ENCODE measurements at places on chromosomes 7 and 10.

DNA sequence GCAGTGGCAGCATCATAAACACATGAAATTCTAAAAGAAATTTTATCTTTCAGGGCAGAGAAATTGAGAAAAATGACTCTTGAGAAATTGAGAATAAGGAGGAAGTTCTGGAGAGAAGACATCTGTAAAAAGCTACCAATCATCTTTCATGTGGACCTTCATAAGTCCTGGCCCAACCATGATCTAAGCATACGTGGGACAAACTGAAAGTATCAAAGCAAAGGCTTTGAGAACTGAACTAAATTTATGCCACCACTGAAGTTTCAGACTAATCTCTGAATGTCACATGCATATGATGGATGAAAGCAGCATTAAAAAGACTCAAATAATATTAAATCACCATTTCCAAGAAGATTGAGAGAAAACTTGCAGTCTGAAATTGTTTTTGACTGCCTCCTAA is 1502.8 kb upstream of the LRRTM3 start:
- DNase-seq, result no peak

GRCh38 chr7:47600199-47601118 is 18.5 kb upstream of the TNS3 start:
- DNase-seq, result no peak

- no peak for DNase-seq
These were observed 2.7 kb downstream of the PROSER2 start for GRCh38 chr10:11825796-11826414.

- DNase-seq, result no peak
These were observed 35.2 kb upstream of the HECW1 start for GRCh38 chr7:43077285-43077684.

- no peak for DNase-seq
These were observed 63.5 kb downstream of the SAMD9 start for GRCh38 chr7:93053949-93054943.

DNA sequence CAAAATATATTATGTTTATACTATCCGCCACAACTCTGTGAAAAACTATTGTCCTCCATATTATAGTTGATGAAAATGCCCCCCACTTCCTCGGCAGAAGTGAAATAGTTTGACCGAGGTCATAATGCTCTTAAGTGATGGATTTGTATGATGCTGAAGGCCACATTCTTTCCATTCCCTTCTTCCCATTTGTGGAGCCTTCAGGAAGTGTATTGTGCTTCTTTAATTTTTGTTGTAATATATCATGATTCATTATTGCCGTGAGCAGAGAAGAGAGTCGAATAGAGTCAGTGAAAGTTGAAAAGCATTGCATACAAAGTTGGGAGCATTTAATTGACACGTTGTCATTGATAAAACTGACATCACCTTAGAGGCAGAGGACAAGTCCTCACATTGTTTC is 460.3 kb downstream of the SUGCT start:
- no peak for DNase-seq

DNA sequence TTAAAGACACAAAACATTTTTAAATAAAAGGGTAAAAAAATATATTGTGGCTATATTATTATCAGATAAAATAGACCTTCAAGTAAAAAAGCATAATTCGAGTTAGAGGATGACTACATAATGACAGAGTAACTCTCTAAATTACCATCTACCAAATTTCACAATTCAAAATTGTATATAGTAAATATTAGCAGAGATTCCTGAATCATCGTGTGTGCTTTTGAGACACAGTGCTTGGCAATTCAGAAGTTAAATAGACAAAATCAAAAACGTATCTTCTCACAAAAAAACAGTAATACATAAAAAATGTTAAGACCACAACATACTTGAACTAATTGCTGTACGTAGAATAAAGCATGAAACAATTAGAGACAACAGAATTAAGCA is 110.4 kb downstream of the AHR start:
- no peak for DNase-seq

DNA sequence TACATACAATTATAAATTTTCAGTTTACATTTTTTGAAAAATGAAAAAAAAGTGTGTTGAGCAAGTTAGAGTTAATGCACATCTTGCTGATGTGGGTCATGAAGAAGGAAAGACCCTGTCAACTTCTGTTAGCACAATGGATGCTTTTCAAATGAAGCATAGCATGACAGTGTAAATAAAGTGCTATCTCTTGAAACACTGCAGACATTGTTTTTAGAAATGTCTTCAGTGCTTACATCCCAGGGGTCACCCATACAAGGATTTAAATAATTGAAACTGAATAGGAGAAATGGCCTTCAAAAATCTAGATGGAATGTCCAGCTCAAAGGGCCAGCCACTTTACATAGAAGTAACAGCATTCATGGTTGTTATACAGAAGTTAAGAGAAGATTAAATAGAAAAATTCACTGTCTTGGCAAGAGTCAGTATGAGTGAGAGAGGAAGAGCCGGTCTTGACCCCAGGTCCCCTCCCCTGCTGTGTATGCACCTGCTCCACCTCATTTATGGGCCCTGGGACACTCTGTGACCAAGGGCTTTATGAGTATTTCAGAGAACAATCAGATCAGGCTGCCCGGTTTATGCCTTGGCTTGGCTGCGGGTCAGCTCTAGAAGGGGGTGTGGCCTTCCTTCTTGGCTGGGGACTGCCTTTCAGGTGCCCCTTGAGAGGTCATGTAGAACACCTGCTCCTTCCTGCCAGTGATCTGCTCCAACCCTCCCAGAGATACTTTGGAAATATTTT is 237.7 kb upstream of the TMEM72 start:
- DNase-seq, result peak; percentile 43

DNA sequence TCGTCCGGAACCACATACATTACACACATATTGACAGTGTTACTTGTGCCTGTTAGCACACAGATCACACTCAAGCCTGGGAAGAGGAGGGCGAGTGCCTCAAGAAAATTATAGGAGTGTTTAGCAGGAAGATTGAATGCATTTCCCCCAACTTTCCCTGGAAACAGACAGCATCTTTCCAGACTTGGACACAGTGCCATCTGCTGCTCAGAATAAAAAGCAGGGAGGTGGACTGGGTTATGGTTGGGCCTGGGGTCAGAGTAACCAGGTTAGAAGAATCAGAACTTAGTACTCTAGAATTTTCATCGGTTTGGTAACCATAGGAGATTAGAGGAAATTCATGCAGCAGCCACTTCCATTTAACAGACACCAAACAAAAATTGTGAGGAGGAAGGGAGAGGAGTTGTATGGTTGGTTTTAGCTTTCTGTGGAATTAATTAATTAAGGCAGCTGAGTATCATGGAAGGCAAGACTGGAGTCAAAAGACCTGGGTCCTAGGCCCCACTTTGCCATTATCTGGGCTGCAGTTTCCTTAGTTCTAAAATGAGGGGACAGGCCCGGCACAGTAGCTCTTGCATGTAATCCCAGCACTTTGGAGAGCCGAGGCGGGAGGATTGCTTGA is 43.4 kb upstream of the OPTN start:
- no peak for DNase-seq

GRCh38 chr7:46173476-46174195 is 252.6 kb upstream of the IGFBP3 start:
- DNase-seq, result no peak

DNA sequence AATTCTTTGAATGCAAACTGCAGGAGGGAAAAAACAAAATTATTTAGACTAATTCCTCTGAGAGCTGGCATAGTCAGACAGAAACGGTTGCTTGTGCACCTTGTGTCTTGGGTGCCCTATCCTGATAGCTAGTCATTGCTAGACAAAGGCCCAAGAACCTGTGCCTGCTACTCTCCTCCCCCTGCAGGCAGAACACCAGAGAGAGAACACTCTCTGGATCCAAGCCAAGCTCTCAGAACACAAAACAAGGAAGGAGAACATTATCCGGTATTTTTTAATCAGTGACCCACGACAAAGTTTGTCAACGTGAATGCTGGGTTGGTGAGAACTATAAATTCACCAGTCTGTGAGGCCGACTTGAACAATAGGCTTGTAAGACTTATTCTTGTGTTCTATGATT is 18.8 kb upstream of the PPP1R9A start:
- DNase-seq, result peak; percentile 8

DNA sequence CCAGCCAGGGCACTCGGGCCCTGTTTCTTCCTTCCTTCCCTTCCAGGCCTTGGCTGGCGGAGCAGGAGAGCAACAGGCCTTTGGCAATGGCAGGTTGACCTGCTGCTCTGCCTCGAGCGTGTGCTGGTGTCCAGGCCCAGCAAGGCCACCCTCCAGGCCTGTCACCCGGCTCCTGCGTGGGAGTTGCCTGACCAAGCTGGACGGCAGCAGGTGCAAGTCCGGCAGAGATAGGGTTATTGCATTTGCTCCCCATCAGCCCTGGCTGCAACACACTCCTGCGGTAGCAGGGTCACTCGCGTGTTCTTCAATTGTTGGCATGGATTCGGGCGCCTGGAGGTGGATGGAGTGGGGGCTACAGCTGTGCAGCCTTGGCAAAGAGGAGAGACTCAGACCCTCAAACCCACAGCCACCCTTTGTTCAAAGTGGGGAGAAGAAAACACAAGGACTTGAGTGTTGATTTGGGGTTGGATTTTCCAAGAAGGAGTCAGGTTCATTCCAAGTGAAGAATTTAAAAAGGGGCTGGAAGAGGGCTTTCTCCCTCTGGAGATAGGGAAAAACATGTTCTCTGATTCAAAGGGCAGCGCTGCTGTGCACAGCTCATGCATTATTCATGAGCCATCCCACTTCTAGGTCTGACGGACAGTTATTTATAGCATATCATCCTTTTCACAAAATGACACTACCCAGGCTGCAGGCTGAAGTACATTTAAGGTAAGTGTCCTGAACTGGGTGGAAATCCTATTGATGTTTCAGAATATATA is 64.2 kb upstream of the PITRM1 start:
- no peak for DNase-seq

- DNase-seq, result no peak
These were observed 6.8 kb downstream of the GNGT1 start for GRCh38 chr7:93913197-93913596.

- no peak for DNase-seq
These were observed 28.6 kb upstream of the VCL start for GRCh38 chr10:73969224-73969841.

DNA sequence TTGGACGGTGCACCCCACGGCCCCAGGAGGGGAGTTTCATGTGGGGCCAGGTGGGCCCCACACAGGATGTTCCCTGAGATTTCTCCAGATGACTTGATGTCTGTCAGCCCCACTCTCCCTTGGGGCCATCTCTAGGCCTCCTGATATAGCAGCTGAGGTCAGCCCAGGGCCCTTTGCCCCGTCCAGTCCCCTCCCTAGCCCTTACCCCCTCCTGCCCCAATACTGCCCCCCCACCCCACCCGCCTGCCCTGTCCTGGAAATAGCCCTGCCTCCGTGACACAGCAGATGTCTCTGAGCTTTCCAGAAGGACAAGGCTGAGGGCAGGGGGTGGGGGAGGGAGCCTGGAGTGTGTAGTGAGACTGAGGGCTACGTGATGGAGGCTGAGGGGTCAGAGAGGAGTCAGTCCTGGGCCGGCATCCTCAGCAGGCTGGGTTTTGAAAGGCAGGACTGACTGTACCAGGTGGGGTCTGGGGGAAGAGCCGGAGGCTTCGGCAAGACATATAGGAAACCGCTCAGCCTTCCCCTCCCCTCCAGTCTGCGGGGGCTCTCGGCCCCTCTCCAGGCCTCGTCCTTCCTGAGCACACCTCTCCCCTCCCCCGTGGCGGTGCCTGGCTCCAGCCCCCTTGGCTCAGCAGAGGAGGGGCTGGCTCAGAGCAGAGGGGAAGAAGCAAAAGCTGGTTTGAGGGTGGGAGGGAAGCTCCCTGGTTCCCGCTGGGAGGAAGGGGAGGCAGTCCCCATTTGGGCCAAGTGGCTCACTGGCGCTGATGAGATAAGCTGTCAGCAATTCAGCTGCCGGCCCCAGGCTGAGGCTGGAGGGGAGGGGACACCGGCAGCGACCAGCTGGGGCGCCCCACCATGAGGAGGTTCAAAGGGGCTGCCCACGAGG is 2.0 kb downstream of the FLNC start:
- DNase-seq, result peak; percentile 52

DNA sequence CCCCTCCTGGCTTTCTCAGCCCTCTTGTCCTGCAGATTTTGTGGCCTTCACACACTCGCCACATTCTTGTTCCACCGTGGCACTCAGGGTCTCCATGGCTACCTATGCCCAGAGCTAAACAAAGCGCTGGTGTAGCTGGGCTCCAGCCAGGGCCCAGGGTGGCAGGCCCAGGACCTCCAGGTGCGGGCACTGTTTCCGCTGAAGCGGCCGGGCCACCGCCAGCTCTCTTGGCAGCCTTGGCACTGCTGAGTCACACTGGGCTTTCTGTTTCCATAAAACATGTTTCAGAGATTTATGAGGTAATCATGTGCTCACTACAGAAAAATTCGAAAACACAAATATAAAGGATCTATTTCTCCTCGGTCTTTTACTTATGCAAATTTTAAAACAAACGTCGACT is 51.3 kb downstream of the AOC1 start:
- peak; percentile 68 for DNase-seq

DNA sequence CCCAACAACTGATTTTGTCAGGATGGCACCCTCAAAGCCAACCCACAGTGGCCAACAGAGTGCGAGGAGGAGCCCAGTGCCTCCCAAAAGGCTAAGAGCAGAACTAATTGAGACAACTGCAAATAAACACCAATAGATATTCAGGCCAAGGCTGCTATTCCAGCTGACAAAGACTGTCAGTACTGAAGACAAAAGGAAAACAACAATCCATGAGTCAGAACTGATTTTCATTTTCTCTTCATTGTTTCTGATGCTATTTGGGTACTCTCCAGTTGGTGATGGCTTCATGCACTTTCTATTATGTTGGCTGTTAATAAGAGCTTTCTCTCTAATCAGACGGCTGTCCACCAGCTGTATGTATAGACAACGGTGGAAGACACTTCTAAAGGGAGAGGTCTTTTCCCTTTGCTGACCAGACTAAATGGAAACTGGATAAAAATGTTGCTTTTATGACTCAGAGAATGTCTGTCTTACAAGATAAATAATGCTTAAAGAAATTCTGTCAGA is 515.9 kb downstream of the PARD3 start:
- DNase-seq, result no peak

GRCh38 chr7:42972699-42973500 is 40.7 kb downstream of the MRPL32 start:
- no peak for DNase-seq

- no peak for DNase-seq
These were observed 72.9 kb upstream of the NEBL start for GRCh38 chr10:20970044-20970443.

DNA sequence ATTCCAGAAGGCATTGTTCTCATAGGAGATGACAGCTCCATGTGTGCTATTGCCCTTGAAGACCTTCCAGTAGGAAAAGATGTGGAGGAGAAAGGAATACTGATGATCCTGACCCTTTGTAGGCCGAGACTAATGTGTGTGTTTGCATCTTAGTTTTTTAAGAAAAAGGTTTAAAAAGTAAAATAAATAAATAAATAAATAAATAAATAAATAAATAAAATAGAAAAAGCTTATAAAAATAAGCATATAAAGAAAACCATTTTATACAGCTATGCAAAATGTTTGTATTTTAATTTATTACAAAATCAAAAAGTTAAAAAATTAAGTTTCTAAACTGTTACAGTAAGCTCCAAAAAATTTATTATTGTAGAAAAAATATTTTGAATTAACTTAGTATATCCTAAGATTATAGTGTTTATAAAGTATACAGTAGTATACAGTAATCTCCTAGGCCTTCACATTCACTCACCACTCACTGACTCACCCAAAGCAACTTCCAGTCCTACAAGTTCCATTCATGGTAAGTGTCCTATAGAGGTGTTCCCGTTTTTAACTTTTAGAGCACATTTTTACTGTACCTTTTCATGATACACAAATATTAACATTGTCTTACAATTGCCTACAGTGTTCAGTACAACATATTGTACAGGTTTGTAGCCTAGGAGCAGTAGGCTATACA is 435.2 kb upstream of the SEMA3A start:
- no peak for DNase-seq

GRCh38 chr7:131284702-131285419 is 42.8 kb upstream of the MKLN1 start:
- DNase-seq, result peak; percentile 62
